ENCODE measurements at places on chromosomes 13 and 19. TPM values are rescaled to one million over a fixed set of nuclear protein-coding genes. Genes with fewer than 3 reads are reported as not detected.

GRCh38 chr13:29435125-29435911 is 160.2 kb downstream of the SLC7A1 start:
- no peak overlapping the region for H3K27ac ChIP-seq
- H3K4me3 ChIP-seq = no peak overlapping the region
- H3K4me1 ChIP-seq = peaks cover 9% of the 10 kb centered on the region
- H3K27me3 ChIP-seq = no peaks in the 10 kb centered on the region

DNA sequence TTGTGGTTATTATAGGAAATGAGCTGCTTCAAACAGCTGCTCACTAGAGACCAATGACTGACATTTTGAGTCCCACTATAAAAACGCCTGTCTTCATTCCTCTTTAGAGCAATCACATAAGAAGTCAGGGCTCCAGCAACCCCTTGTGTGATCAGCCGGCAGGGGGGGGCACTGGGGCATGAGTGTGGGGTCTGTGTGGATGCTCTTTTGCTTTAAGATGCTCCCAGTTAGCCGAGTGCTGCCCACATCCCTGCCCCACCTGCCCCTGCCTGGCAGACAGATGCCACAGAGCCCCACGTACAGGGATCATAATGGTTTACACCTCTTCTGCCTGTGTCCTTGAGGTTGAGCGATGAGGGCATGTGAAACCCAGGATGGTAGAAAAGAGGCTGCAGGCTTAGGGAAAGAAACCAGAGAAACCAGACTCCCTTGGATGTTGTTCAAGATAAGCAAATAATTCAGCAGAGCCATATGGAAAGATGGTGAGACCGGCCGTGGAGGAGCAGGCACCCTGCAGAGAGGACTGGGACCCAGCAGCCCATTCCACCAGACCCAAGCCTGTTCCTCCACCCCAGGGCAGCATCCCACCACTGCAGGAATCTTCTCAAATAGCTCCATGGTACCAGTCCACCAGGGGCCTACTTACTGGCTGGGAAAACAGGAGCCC is 55.4 kb downstream of the CHST8 start:
- no peak for DNase-seq
- no peaks in the 10 kb centered on the region for H3K36me3 ChIP-seq
- H3K27ac ChIP-seq = no peak overlapping the region
- H3K27me3 ChIP-seq = no peaks in the 10 kb centered on the region

DNA sequence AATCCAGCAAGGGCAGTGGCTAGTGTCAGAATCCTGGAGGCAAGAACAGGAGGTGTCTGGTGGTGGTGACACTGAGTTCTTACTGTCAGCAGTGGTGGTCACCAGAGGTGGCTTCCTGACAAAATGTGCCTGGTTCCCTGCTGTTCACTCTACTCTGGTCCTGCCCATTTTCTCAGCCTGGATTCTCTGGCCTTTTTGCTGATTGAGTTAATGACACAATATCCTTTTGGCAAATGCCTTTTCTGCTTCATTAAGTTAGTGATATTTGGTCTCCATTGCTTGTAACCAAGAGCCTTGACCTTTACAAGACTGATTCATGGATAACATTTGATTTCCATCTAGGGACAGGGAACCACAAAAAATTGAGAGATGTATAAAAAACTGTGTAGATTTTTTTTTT is 51.1 kb downstream of the RFC3 start:
- H3K36me3 ChIP-seq = peaks cover 22% of the 10 kb centered on the region
- no peaks in the 10 kb centered on the region for H3K27me3 ChIP-seq
- no peak overlapping the region for H3K4me3 ChIP-seq
- no peak for DNase-seq
- peaks cover 43% of the 10 kb centered on the region for H3K4me1 ChIP-seq

SRRM5 gene
- not detected for total RNA-seq

DNA sequence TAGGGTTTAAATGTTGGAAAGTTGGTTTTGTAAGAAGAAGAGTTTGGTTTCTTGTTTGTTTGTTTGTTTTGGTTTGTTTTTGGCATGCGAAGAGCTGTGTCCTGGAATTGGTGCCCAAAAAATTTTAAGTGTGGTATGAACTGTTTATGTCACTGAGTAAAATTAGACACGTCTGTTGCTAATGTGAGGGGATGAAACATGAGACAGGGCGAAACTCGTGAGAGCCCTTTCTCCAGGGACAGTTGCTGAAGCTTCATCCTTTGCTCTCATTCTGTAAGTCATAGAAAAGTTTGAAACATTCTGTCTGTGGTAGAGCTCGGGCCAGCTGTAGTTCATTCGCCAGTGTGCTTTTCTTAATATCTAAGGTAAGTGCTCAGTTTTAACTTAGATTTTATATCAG is at the start of gene SGCG:
Gene SGCG (plus strand): TSS at position 269 of the 400 bp plus-strand sequence. CDS start 22,716 bp downstream, outside the sequence.
- no peaks in the 10 kb centered on the region for H3K36me3 ChIP-seq
- H3K27me3 ChIP-seq = no peaks in the 10 kb centered on the region
- no peak within 1 kb of the TSS for H3K4me3 ChIP-seq
- H3K27ac ChIP-seq = no peak within 1 kb of the TSS
- no peak for DNase-seq
- H3K4me1 ChIP-seq = peaks cover 5% of the 10 kb centered on the region

DLL3 gene
- 3.1 TPM for total RNA-seq

GRCh38 chr13:28494504-28494777 is 487 bp downstream of the FLT1 start:
- no peak overlapping the region for H3K4me3 ChIP-seq
- no peaks in the 10 kb centered on the region for H3K36me3 ChIP-seq
- H3K4me1 ChIP-seq = no peaks in the 10 kb centered on the region

MED16 gene
- total RNA-seq = 10.8 TPM

- H3K27me3 ChIP-seq = no peaks in the 10 kb centered on the region
- no peaks in the 10 kb centered on the region for H3K36me3 ChIP-seq
- H3K4me3 ChIP-seq = no peak overlapping the region
- DNase-seq = peak; percentile 79
Observed at GRCh38 chr19:45591004-45591637, 6.5 kb upstream of the OPA3 start.

DNA sequence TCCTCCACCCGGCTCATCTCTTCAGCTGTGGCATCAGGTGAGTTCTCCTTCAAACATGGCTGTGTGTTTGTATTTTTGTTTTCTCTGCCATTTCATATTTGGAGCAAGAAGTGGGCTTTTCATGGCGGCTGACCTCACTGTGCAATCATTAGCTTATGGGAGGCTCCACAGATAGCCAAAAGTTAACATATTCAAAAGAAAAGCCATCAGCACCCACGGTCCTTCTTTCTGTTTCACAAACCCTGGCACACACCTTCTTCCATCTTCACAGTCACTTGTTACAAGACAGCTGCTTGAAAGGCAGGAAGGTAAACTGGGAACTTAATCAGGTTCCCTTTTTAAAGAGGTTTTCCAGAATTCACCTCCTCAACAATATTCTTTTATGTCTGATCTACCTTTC is 69.3 kb upstream of the ATP12A start:
- no peak overlapping the region for H3K27ac ChIP-seq
- H3K36me3 ChIP-seq = no peaks in the 10 kb centered on the region
- no peak for DNase-seq
- peaks cover 2% of the 10 kb centered on the region for H3K4me1 ChIP-seq

DNA sequence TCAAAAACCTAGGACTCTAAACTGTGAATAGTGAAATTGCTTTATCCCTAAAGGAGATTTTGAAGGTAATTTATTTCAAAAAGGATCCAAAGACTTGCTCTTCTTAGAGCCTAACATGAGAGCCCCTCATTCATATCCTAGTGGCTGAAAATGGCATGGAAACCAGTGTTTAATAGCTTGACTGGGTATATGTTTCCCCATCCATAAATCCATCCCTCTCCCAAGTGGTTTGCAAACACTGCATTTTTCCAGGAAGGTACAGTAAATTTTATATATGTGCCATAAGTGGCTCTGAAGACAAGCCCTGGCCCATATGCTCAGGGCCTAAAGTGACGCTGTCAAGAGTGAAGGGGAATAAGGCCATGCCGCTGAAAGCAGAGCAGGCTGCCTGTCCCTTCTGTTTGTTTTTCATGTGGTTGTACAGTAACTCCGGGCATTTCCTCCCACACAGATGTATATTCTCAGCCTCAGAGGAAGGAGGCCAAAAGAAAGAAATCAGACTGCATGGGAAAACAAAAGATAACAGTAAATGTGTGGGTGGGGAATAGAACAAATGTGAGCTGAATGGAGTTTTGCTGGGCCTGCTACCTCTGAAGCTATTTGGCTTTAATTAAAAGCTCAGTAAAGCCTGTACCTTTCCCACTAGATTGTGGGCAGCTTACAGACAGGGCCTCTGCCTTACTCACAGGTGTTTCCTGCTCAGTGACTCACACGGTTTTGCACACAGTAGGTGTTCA is 181.9 kb downstream of the PCDH9 start:
- H3K27ac ChIP-seq = no peak overlapping the region
- no peaks in the 10 kb centered on the region for H3K27me3 ChIP-seq
- H3K36me3 ChIP-seq = no peaks in the 10 kb centered on the region
- no peak for DNase-seq

GRCh38 chr13:71672512-71672911 is 194.5 kb downstream of the DACH1 start:
- no peak for DNase-seq
- H3K36me3 ChIP-seq = no peaks in the 10 kb centered on the region
- no peaks in the 10 kb centered on the region for H3K4me1 ChIP-seq
- H3K27ac ChIP-seq = no peak overlapping the region
- no peaks in the 10 kb centered on the region for H3K27me3 ChIP-seq

- no peak for DNase-seq
- H3K27me3 ChIP-seq = no peaks in the 10 kb centered on the region
- H3K4me3 ChIP-seq = no peak overlapping the region
- H3K27ac ChIP-seq = no peak overlapping the region
- no peaks in the 10 kb centered on the region for H3K36me3 ChIP-seq
Observed at GRCh38 chr13:94860981-94861407, 148.6 kb upstream of the SOX21 start.

- no peaks in the 10 kb centered on the region for H3K4me1 ChIP-seq
- H3K4me3 ChIP-seq = no peak overlapping the region
- no peak overlapping the region for H3K27ac ChIP-seq
Observed at GRCh38 chr19:3547301-3547731, 8.3 kb downstream of the TEKTIP1 start.

DNA sequence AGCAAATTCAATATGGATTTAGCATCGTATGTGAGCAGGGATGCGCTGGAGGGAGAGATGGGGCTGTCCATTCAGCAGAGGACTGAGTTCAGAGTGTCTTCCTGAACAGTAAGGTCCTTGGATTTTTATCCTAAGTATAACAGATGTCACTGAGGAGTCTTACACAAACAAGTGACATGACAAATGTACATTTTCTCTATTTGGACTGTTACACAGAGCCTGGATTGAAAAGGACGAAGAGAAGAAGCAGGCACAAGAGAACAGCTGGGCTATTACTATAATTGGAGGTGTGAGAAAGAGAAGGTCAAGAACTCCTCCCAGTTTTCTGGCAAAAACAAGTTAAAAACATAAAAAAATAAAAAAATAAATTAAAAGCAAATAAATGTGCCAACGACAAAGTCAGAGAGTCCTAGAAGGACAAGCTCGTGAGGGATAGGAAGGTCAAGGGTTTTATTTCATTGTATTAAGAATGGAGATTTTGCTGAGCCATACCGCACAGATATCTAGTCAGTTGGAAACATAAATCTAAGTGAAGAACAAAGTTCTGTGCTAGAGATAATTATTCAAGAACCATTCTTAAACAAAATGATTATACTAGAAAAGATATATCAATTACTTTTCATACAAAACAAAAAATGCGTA is 1186.3 kb downstream of the EFNB2 start:
- H3K27ac ChIP-seq = no peak overlapping the region

DNA sequence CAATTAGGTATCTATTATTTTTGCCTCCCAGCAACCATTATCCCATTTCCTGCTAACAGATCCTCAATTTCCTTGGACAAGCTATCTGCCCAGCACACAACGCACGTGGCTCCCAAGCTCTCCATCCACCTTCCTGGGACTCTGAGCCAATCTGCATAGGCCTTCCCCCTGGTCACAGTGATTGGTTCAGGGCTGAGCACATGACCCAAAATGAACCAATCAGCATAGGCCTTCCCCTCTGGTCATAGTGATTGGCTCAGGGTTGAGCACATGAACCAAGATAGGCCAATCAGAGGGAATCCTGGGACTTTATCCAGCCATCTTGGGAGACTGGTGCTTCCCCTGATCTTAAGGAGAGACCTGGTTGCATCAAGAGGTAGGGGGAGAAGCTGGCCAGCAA is 5.8 kb downstream of the CPAMD8 start:
- no peaks in the 10 kb centered on the region for H3K36me3 ChIP-seq
- H3K27me3 ChIP-seq = no peaks in the 10 kb centered on the region
- H3K27ac ChIP-seq = no peak overlapping the region
- peak; percentile 81 for DNase-seq
- no peak overlapping the region for H3K4me3 ChIP-seq

DNA sequence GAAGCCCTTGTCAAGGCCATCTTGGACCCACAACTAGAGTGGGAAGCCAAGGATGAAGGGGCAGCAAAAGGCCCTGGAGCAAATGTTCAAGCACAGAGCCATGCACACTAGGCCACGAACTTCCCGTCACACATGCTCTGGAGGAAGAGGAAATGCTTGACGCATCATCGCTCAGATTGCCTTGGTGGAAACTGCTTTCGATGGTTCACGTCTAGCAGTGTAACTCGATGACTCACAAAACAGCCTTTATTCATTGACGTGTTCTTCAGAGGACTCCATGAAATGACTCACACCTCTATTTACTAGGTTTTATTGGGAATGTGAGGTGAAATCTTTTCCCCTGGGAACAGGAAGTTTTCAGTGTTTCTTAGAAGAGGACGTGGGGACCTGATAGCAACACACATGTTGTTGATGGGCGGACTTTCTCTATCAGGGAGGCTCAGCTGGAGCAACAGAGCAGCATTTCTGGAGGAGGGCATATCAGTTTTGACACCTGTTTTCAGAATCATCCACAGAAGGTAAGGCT is 79.8 kb upstream of the FLT1 start:
- H3K27ac ChIP-seq = no peak overlapping the region
- DNase-seq = no peak
- H3K36me3 ChIP-seq = no peaks in the 10 kb centered on the region
- H3K4me3 ChIP-seq = no peak overlapping the region
- H3K27me3 ChIP-seq = no peaks in the 10 kb centered on the region
- H3K4me1 ChIP-seq = no peaks in the 10 kb centered on the region

GRCh38 chr19:35828692-35829301 is 16.2 kb upstream of the PRODH2 start:
- H3K4me1 ChIP-seq = no peaks in the 10 kb centered on the region
- no peak overlapping the region for H3K4me3 ChIP-seq
- H3K27me3 ChIP-seq = no peaks in the 10 kb centered on the region
- H3K36me3 ChIP-seq = no peaks in the 10 kb centered on the region

DNA sequence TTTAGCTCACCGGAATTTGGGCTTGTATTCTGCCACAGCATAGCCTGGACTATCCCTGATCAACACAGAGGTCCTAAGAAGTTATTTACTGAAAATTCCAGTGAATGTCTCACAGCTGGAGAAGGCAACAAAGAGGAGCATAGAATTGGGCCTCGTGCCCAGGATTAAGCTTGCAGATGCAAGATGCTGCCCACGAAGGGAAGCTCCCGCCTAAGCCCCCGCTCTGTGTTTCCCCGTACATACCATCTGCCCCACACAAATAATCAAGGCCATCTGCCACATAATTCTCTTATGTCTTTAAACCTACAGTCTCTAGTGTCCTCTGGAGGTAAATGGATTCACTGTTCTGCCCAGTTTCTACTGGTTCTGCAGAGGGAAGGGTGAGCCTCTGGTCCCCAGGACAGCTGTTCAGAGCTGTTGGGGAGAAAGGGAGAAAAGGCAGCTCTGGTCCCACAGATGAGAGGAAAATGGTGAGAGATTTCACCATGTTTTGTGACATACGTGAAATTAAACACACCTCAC is 7.4 kb upstream of the TPP2 start:
- no peak overlapping the region for H3K27ac ChIP-seq
- H3K36me3 ChIP-seq = no peaks in the 10 kb centered on the region
- H3K27me3 ChIP-seq = no peaks in the 10 kb centered on the region
- no peak overlapping the region for H3K4me3 ChIP-seq

GRCh38 chr13:49495783-49496762 is at the start of gene PHF11:
TSS of gene PHF11 (plus strand) at chr13:49495953. CDS start at chr13:49496002, 49 bp downstream.
- peak within 1 kb of the TSS; percentile 87 for H3K4me3 ChIP-seq
- H3K27me3 ChIP-seq = no peaks in the 10 kb centered on the region
- peaks cover 17% of the 10 kb centered on the region for H3K36me3 ChIP-seq
- peaks cover 53% of the 10 kb centered on the region for H3K4me1 ChIP-seq

SULT2B1 gene
- not detected for total RNA-seq
